ENCODE measurements at places on chromosomes 2 and 18.

DNA sequence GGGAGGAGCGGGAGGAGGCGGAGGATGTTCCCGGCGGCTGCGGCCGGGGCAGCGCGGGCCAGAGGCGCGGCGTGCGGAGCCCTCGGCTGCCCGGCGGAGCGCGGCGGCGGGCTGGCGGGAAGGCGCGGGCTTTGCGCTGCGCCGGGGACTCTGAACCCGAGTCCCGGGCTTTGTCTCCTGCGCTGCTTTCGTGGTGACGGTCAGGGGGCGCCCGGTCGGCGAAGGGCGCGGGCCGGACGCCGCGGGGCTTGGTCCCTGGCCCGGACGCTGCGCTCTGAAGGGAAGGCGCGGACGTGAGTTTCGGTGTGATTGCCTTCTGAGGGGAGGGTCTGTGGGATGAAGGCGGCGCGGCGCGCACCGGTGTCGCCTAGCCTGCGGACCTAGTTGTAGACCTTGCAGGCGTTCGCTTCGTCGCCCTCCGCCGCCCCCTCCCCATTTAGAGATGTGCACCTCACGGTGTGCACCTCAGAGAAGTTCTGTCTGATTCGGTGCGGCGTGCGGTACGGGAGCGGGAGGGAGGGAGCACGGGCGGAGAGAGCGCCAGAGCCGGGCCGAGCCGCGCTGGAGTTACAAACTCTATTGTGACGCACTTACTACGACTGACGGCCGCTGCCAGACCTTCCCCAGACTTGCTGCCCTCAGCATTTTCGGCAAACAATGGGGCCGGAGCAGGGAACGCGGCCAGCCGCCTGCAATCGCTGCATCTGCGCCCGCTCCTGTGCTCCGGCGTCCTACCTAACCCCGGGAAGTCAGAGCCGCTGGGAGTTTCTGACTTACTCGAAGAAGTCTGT, 2.1 kb downstream of the BCL2L11 start:
- no peak for DNase-seq

GRCh38 chr2:69305166-69305565, 81.9 kb downstream of the GFPT1 start:
- no peak for DNase-seq

DNA sequence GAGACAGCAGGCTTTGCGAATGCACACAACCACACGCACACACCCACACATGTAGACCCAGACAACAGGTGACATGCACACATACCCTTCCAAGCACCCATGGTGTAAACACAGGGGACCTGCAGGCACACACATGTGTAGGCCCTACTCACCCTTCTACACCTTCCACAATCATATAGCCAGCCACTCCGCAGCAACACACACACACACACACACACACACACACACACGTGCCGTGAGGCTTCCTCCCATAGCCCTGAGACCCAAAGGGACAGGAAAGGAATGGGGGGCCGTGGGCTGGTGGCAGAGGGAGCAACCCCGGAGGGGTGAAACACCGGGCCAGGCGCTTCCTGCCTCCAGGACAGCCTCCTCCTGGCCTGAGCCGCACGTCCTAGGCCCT, 37.4 kb downstream of the BIN1 start:
- DNase-seq = no peak

DNA sequence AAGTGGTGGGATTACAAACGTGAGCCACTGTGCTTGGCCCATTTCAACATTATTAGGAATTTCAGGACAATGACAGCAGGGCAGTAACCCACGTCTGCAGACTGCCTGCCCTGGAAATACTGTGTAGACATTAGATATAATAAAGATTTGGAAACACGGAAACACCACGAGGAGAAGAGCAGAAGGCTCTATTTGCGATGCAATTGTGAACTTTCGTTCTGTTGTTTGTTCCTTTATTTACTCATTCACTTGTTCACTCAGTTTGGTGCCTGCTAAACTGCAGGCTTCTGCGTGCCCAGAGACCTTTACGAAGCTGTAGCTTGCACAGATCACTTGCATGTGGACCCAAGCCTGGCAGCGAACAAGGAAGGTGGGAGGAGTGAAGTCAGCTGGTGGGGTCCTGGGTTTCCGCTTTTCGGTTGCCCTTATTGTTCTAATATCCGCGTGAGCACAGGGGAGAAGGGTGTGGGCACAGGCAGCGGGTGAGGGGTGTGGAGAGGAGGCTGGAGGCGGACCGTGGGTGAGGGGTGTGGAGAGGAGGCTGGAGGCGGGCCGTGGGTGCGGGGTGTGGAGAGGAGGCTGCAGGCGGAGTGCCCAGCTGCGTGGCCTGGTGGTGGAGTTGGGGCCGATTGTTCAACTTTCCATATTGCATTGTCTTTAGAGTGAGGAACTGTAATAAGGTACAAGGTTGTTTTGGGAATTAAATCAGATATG, 3.4 kb downstream of the COLEC11 start:
- no peak for DNase-seq

DNA sequence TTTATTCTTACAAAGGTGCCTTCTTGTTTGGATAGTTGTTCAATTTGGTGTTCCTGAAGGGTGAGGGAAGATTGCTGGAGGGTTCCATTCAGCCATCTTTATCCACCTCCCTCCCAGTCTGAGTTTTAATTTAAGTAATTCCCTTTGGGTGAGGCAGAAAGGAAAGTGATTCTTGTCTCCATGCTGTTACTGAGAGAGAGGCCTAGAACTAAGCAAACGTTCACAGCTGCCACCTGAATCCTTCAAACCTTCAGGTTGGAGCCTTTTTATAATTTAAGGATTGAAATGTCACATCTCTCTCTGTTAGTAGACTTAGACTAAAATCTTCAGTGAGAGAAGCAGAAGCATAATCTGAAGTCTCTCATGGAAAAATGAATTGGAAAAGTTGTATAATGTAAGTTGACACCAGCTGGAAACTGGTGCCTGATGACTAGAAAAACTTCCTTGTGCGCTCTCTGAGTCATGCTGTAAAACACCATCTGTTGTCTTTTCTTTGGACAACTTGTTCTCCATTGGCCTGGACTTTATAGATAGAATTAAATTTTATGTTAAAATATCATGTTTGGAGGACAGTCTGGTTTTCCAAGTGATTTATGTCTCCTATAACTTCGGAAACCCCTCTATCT, 14.6 kb downstream of the STRADB start:
- DNase-seq = no peak

Data from NCI-H2107 (cell line).